MCF 10A (cell line): ENCODE measurements at places on chromosomes 7 and 10. TPM values are rescaled to one million over a fixed set of nuclear protein-coding genes. Genes with fewer than 3 reads are reported as not detected.

Gene LIPJ
- total RNA-seq, result not detected in 2 replicates

Gene FAM171A1
- total RNA-seq, result 9.3 and 15.9 TPM in 2 replicates

DNA sequence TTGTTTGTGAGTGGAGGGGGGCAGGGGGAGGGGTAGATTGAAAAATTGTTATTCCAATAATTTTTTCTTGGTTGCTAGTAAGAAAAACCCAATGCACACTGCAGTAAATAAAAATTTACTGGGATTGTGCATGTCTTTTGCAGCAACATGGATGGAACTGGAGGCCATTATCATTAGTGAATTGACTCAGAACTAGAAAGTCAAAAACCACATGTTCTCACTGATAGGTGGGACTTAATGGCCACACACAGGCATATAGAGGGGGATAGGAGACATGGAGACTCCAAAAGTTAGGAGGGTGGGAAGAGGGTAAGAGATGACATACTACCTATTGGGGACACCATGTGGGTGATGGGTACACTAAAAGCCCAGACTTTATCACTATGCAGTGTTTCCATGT is 67.2 kb downstream of the BUB3 start:
- DNase-seq, result no peak

Gene CDK1
- total RNA-seq, result 37.4 and 48.8 TPM in 2 replicates

Gene GHITM
- 272 and 389 TPM in 2 replicates for total RNA-seq

GRCh38 chr7:71870812-71871211 is 541.3 kb downstream of the CALN1 start:
- DNase-seq, result no peak

- DNase-seq, result no peak
These were observed 3.3 kb upstream of the TCERG1L start for GRCh38 chr10:131314799-131315198.

- no peak for DNase-seq
These were observed 422.8 kb downstream of the DPP6 start for GRCh38 chr7:154474903-154475520.

Gene TSPAN33
- 1.7 TPM in 2 replicates for total RNA-seq

DNA sequence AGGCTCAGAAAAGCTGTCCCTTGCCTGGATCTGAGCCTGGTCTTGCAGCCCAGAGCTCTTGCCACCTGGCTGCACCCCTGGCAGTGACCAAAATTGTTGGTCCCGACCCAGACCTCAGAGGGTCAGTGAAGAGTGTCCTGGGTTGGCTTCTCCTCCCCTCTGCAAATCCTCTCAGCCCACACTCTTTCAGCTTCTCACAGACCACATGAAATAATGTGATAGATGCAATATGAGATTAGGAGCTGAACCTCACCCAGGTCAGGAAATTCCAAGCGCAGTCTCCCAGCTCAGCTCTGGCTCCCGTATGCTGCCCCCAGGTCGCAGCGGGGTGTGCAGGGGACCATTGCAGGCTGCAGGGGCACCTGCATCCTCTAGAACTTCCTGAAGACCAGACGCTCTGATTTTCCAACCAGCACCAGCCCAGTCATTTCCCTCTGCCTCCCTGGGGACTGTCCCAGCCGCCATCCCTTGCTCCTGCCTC is 19.6 kb upstream of the RET start:
- DNase-seq, result no peak

GRCh38 chr10:101889256-101890210 is 45.9 kb upstream of the KCNIP2 start:
- peak; percentile 81 for DNase-seq

GRCh38 chr7:105305633-105306032 is 83.1 kb downstream of the SRPK2 start:
- DNase-seq, result no peak

- no peak for DNase-seq
These were observed 235.5 kb upstream of the MEOX2 start for GRCh38 chr7:15922002-15922401.

- no peak for DNase-seq
These were observed 127.3 kb downstream of the FAM204A start for GRCh38 chr10:118214776-118215175.

DNA sequence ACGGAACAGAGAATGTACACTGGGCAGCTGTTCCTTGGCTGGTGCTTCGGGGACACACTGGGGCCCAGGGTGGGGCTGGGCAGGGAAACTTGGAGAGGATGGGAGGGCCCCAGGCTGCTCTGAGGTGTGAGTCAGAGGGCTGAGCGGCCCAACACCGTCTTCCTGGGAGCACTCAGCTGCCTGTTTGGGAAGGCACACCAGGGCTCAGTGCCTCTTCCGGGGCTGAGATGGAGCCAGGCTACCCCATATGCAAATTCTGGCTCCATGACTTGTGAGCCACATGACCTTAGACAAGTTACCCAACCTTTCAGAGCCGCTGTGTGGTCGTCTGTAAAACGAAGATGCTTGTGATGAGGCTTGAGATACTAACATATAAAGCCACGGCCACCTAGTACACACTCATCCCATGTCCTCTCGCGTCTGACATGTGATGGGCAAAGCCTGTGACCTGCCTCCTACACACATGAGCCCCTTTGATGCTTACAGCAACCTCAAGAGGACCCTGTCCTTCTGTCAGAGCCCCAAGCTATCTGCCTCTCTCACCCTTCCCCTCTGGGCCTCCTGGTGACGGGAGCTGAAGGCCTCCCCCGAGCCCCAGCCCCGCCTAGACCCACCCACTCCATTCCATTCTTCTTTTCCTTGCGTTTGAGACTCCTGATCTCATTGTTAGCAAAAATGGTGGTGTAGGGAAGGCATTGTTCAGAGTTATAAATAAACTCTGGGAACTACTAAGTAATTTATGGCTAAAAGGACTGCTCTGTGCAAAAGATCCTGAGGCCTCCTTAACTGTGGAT is 26.1 kb downstream of the KLRG2 start:
- DNase-seq, result peak; percentile 67

Gene OPALIN
- not detected in 2 replicates for total RNA-seq

- DNase-seq, result peak; percentile 41
These were observed 12.2 kb upstream of the REPIN1 start for GRCh38 chr7:150356265-150356897.

- peak; percentile 35 for DNase-seq
These were observed at the start of gene KLF6 for GRCh38 chr10:3784510-3785250. KLF6 (minus strand) TSS chr10:3785209; CDS start chr10:3785014, 195 bp downstream.

GRCh38 chr10:101575091-101575490 is 13.0 kb downstream of the POLL start:
- no peak for DNase-seq

DNA sequence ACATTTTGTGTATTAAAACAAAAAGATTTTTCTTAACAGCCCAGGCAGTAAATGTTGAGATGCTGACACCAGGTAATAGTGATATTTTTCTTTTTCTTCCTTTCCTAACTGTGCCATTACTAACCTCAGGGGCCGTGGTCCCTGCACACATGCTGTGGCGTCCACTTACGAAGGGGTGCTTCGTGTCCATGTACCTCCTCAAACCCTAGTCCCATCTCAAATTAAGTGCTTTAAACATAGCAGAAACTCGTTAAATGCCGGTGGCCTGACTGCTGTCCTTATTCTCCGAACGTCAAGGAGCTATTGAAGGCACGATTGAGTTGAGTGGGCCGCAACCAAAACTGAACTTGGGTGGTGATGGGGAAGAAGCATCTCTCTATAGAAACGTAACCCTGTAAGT is 132.4 kb downstream of the ZMYND11 start:
- no peak for DNase-seq
